ENCODE measurements at places on chromosomes 2 and 18.

- no peak for DNase-seq
Measured at GRCh38 chr2:134973241-134974138, 54.9 kb downstream of the CCNT2 start.

- DNase-seq, result no peak
Measured at GRCh38 chr2:46942891-46943626, 27.5 kb upstream of the MCFD2 start.

DNA sequence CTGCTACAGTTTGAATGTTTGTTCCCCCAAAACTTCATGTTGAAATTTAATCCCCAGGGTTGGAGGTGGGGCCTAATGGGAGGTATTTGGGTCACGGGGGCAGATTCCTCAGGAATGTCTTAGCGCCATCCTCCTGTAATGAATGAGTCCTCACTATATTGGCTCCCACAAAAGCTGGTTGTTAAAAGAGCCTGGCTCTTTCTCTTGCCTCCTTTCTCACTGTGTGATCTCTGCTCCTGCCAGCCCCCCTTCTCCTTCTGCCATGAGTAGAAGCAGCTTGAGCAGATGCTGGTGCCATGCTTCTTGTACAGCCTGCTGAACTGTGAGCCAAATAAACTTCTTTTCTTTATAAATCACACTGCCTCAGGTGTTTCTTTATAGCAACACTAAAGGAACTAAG, 721.0 kb upstream of the PKDCC start:
- DNase-seq, result no peak

DNA sequence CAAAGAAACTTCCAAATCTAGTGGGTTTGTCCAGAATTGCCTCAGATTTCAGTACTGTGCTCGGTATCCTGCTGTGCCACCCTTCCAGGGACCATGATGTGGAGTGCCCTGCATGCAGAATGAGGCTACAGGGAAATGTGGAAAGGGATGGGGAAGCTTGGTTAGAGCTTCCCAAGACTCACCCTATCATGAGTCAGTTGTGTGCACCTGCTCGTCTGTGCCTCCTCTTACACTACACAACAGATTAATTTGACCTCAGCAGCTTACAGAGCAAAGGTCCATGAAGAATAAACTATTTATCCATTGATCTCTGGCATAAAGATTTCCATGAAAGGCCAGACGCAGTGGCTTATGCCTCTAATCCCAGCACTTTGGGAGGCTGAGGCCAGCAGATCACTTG, 21.3 kb upstream of the NCK2 start:
- no peak for DNase-seq

DNA sequence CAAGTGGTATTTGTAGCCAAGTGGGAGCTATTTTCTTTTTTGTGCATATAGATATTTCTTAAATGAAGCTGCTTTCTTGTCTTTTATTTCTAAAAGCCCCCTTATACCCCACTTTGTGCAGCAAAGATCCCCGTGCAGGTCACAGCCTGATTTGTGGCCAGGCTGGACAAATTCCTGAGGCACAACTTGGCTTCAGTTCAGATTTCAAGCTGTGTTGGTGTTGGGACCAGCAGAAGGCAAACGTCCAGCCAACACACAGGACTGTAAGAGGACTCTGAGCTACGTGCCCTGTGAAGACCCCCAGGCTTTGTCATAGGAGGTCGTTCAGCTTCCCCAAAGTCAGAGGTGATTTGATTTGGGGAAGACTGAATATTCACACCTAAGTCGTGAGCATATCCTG, 21.9 kb downstream of the FOSL2 start:
- no peak for DNase-seq

DNA sequence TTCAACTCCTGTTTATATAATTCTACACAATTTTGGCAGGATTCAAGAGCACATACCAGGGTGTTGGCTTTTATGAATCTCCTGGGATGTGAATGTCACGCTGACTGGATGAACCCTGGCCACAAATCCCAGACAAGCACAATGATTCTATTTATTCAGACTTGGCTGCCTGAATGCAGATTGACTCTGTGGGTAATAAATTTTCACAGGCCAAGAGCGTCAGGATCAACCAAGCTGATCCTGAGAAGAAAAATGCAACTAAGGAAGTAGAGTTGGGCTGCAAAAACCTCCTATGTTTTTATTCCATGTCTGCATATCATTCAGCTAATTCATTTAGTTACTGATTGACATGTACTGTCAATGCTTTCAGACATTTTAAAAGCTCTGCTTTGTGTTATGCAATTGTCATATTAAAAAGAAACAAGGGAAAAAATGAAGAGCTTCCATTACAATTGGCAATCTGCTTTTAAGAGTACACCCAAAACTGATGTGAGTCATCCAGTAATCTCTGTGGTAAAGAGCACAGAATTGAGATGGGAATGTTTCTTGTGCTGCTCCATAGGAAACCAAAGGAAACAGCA, 173.0 kb upstream of the REV1 start:
- DNase-seq, result no peak

- DNase-seq, result no peak
Measured at GRCh38 chr2:37415128-37415820, 70.8 kb downstream of the QPCT start.

DNA sequence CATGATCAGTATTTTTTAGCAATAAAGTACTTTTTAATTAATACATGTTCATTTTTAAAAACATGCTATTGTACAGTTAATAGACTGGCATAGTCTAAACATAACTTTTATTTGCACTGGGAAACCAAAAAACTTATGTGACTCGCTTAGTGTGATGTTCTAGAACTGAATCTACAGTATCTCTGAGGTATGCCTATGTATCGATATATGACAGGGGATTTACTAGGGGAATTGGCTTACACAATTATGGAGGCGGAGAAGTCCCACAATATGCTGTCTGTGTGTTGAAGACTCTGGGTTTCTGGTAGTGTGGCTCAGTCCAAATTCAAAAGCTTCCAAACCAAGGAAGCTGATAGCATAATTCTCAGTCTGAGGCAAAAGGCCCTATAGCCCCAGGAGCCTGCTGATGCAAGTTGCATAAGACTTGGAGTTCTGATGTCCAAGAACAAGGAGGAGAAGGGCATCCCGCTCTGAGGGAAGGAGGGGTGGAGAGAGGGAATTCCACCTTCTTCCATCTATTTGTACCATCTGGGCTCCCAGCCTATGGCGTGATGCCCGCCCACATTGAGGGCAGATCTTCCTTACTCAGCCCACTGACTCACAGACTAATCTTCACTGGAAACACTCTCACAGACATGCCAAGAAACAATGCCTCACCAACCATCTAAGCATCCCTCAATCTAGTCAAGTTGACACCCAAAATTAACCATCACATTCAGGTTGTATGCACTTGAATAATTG, 27.5 kb downstream of the ZNF638 start:
- no peak for DNase-seq

DNA sequence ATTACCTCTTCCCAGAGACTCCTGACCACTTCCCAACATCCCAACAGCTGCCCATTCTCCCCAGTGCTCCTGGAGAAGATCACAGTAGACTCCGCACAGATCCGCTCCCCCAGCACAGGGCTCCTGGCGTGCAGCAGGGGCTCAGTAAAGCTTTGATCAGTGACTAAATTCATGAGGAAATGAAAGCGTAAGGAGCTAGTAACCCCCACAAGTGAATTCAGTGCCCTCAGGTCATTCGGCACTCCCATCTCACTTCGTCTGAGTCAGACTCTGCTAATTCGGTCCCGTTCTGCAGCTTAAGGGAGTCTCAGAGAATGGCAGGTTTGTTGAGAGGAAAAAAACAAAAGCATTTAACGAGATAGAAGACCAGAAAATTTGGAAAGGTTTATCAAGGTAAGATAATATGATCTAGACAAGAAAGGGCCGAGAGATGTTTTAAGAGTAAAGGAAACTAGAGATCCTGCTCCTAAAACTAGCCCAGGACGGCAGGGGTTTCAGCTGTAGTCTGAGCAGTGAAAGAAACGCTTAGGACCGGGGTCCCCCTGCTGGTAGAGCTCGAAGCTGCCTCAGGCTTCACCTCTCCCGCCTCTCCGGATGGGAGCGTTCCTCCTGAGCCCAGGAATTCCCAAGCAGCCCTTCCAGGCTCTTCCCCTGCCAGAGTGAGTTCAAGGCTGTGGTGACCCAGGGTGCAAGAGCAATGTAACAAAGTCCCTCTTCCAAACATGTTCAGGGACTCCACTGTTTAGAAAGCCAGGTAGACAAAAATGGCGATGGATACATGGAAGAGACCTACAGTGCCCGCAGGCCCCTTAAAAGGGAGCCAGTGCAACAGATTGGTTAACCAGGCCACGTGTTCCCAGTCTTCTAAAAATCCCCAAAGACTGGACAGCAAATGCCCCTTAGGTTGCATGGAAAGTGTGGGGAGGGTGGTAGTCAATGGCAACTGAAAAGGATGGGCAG, 127.3 kb downstream of the DNER start:
- no peak for DNase-seq

GRCh38 chr2:72137498-72138010, 10.1 kb downstream of the CYP26B1 start:
- peak; percentile 43 for DNase-seq

GRCh38 chr2:220107380-220107791, 480.0 kb downstream of the SLC4A3 start:
- DNase-seq, result no peak

GRCh38 chr2:33034784-33035183, 88.0 kb downstream of the LTBP1 start:
- no peak for DNase-seq

- no peak for DNase-seq
Measured at GRCh38 chr2:8402222-8402621, 279.6 kb upstream of the ID2 start.

DNA sequence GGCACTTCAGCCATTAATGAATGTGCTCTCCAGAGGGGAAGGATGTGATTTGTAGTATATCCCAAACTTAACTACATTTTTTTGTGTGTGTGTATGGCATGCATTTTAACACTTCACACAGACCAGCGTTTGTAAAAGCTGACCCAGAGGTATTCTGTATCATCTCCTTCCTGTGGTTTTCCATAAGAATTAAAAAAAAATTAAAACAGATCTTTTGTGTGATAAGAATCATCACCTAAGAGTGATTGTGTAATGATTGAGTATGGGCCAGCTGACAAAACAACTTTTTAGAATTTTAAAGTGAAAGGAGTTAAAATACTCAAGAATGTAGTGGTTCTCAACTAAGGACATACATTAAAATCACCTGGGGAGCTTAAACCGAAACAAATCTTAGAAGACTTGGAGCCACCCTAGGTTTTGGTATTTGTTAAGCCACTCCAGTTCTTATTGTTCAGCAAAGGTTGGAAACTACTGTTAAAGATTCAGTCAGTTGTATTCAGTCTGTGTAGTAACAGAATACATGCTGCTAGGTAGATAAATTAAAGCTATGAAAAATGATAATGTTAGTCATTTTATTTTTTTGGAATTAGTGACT, 120.1 kb downstream of the HAUS1 start:
- DNase-seq, result no peak

DNA sequence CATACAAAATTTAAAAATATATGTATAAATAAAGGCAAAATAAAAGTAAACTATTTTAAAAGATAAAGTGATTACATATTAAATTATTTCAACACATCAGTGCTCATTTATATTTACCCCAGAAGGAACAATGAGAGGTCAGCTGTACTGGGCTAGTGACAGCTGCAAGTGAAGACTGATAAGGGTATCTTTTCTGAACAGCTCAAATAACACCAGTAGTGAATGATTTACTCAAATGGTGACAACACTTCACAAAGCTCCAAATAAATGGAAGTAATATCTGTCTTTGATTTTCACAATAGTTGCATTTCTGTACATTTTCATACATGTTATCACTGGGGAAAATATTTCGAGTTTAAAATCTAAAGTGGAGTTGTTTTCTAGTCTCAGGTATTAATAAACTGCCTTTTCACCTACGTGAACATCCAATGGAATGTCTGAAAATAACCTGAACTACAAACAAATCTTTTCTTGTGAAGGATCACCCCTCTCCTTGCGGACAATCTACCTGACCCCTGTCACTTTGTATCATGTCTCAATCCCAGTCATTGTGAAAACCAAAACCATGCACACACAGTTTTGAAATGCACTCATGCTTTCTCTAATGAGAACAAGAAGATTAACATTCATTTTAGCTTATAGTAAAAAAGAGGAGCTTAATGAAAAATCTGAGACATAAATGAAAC, 1928.8 kb upstream of the CELF4 start:
- DNase-seq, result no peak

GRCh38 chr18:48613589-48614404, 75.0 kb downstream of the CTIF start:
- DNase-seq, result no peak

DNA sequence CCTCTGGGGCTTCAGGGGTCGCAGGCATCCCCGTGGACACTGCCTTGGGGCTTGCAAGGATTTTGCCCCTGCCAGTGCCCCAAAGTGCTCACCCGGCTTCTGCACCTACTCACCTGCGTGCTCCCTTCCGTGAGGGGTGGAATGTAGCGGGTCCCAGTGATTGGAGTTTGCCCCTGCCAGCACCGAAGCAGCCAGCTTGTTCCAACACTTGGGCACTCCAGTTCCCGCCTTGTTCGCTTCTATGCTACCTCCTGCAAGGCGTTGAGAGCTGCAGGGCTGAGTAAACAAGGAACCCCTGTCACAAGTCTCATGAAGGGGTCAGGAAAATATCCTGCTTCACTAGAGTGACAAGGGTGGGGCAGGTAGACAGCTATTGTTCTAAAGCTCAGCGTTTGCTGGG, 631.5 kb downstream of the EPHA4 start:
- no peak for DNase-seq

GRCh38 chr18:37564711-37565100, 892 bp downstream of the CELF4 start:
- DNase-seq, result no peak

DNA sequence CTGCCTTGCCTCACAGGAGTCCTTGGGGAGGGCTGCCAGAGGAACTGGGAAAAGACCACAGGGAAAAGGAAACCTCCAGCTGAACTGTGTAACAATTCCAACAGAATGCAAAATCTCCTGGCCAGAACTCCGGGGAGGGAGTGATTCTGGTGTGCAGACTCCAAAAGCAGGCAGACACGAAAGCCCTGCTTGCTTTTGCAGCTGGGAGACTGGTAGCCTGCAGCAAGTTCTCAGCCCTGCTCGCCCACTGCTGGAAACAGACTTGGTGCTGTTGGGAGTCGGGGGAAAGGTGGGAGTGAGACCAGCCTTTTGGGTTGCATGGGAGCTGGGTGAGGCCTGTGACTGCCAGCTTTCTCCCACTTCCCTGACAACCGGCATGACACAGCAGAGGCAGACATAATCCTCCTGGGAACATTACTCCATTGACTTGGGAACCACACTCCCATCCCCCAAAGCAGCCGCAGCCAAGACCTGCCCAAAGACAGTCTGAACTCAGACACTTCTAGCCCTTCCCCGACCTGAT, 26.0 kb upstream of the NMI start:
- no peak for DNase-seq

- no peak for DNase-seq
Measured at GRCh38 chr2:95025406-95026319, at the start of gene MAL. MAL (plus strand) TSS chr2:95025708; CDS start chr2:95025793, 85 bp downstream.

DNA sequence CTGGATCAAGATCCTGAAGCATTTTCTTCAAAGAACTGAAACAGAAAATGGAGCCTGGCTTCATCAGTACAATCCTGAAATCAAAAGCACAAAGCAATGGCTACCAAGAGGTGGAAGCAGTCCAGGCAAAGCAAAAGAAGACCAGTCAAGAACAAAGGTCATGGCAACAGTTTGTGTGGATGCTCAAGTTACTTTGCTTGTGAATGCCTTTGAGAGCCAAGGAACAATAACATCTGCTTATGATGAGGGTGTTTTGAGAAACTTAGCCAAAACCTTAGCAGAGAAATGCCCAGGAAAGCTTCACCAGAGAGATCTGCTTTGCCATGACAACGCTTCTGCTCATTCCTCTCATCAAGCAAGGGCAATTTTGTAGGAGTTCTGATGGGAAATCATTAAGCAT, 723.1 kb downstream of the TMEM182 start:
- DNase-seq, result no peak
